Activated CD8-positive, alpha-beta memory T cell treated with anti-CD3 and anti-CD28 coated beads, Interleukin-2, amount 50 U/mL, for 48 hours (primary cell): ENCODE measurements at places on chromosomes 2 and 18.

DNA sequence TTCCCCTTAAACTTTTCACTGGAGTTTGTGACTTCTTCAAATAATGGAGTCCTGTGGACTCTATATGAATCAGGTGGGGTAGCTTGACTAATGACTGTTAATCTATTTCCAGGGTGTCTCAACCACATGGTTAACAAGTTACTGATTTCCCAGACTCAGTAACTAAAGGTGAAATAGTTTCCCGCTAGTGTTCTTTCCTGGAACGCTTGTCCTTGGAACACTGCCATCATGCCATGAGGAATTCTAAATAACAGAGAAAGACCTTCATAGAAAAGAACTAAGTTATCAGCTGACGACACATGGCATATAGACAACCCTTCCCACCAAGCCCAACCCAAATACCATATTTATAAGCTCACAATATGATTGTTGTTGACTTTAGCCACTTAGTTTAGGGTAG, 1027.9 kb upstream of the FAM98A start:
- no peak for DNase-seq

DNA sequence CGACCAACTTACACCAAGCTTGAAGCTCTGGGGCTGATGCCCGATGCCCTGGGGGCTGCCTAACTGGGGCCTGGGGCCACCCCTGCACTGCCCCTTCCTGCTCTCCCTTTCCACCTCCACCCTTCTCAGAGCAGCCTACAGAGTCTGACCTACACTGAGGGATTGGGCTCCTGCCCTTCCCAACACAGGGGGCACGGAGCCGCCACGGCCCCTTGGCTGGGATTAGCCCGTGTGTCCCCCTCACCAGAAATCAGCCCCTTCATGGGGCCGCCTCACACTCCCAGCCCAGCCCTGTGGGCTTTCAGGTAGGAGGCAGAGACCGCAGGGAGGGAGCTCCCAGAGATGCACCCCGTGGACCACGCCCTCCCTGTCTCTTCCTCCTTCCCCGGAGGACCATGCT, 198.0 kb downstream of the EIPR1 start:
- DNase-seq: no peak

- no peak for DNase-seq
Measured at GRCh38 chr2:102707796-102708695, 53.8 kb upstream of the TMEM182 start.

DNA sequence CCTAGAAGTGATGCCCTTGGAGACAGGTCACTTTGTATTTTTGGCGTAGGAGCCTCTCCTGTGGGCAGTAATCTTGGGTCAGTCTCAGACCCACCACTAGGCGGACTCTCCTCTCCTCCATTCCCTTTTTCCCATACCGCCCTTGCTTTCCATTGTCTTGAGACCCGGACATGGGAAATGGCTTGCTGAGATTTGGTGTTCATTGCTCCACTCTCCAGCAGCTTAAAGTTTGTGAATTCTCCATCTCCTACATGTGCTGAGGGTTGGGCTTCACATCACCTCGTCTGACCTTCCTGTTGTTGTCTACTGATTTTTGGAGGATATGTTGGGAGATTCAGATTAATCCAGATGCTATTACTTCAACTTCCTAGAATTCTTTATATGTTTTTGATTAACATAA, 159.2 kb upstream of the RAB12 start:
- no peak for DNase-seq

DNA sequence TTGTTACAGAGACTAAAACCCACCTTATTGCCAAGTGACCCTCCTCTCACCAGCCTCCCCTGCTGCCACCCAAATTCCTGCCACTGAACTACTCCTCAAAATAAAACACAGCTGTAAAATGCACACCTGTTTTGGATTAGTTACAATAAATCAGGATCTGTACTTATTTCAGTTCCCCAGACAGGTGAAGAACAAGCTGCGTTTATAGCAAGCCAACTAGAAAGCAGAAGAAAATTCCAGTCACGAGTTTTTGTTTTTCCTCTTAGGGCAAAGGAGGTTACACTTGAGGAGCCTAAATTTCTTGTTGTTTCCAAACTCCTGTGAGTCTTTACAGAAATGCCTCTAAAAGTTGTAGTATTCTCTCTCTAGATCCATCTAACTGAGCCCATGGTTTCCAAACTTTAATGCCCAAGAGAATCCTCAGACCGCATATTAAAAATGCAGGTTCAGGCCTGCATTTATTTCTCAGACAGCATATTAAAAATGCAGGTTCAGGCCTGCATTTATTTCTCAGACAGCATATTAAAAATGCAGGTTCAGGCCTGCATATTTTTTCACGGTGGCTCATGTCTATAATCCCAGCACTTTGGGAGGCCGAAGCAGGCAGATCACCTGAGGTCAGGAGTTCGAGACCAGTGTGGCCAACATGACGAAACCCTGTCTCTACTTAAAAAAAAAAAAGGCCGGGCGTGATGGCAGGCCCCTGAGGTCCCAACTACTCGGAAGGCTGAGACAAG, 62.2 kb downstream of the ALPK2 start:
- no peak for DNase-seq
